PC-9 (cell line): ENCODE measurements at places on chromosomes 1 and 21. TPM values are rescaled to one million over a fixed set of nuclear protein-coding genes. Genes with fewer than 3 reads are reported as not detected.

DNA sequence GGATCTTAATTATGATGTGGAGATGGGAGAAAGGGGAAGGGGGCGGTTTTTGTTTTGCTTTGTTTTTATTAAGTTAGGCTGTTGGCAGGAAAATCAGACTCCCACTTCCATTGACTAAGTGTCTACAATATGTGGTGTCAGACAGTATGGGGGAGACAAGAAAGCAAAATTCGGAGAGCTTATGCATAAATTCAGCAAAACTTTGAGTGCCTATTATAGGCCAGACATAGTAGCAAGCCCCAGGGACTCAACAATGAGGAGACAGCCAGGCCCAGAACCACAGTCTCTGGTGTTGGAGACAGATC lies 835 bp upstream of the TSPAN2 start:
- no peak for DNase-seq

GRCh38 chr21:37974081-37974480 lies 57.8 kb upstream of the KCNJ6 start:
- DNase-seq = no peak

DNA sequence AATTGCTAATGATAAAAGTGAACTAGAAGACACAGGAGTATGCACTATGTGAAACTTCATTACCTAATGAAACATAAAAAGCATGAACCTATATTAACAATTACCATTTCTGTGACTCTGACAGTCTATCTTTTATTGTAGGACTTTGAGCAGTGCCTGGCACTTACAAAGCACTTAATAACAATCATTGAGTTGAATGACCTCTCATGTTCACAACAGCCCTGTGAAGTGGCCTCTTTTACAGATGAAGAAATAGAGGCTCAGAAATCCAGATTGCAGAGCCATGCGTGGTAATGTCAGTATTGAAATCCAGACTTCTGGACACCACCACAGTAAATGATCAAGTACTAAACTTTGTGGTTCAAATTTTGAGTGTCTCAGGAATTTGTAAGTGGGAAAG lies 326.4 kb downstream of the NTNG1 start:
- no peak for DNase-seq

SLC44A3 gene
- 11.0 and 17.5 TPM in 2 replicates for total RNA-seq

GRCh38 chr1:89631816-89632656 lies 884 bp upstream of the LRRC8C start:
- no peak for DNase-seq

DNA sequence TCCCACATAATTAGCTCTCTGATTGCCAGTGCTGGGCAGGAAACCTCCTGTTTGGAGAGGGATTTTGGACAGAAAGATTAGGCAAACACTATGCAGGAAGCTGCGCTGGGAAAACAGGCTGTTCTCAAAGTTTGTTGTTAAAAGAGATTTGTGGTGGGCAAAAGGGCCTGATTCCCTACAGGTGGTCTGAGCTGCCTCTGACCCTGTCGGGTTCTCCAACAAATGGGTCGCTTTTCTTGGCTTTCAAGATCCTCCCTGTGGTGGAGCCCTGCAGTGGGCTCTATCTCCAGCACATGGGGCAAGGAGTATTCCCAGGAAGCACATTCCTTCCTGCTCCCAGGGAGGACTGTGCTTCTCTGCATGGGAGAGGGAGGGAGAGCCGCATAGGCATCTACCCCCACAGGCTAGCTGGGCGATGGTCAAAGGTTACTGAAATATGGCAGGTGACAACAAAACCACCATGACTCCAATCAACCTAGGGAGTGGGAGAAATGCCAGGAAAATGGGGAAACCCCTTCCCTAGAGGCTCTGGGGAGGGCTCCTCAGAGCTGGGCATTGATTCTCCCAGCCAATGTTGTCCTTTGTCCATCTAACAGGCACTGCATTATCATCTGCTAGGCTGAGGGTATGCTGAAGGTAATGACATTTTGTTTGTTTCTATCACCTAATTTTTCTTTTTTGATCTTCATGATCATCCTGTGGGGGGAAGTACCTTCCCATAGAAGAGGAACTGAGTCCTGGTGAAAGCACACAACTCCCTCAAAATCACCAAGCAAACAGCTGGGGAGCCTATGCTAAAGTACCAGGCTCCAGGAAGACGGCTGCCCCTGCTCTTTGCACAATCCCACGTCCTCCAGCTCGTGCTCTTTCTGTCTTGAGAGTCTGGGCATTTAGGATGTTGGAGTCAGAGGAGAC lies 85.3 kb downstream of the PLXNA2 start:
- no peak for DNase-seq

OR10J1 gene
- not detected in 2 replicates for total RNA-seq

- no peak for DNase-seq
Observed at GRCh38 chr1:53656747-53657530, 82.0 kb downstream of the GLIS1 start.

DNA sequence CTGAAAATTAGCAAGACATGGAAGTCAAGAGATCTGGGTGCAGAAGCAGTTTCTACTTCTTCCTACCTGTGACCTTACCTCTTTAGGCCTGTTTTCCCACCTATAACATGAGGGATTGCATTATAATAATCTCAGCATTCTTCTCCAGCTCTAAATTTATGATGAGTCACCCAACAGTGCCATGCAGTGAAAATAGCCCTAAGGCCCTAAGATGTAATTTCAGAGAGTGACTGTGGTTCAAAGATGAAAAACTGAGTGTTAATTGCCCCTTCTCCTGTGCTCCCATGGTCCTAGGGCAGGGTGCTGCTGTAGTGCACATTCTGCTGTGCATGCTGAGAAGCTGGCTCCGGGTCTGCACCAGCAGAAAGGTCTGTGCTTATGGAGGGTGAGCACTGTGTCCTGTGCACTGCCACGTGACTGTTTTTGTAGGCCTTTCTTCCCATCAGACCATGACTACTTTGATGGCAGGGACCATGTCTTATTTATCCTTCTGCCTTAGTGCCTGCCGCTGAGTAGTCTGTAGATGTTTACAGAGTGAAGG lies 29.7 kb downstream of the JUN start:
- peak; percentile 72 for DNase-seq

DNA sequence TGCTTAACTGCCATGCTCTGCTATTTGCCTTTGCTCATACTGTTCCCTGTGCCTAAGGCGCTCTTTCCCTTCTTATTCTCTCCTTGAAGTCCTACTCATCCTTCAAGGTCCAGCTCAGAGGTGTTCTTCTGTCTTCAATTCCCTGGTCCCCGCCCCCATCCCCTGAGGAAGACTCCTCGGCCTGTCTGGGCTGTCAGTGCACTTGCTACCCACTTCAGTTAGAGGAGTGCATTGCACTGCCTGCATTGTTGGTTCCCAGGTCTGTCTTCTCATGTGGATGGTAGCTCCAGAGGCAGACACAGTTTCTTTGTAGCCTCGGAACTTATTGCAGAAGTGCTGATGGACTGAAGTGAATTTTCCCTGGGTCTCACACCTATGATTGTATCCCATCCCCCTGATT lies 194.0 kb downstream of the C1orf94 start:
- no peak for DNase-seq
